ENCODE measurements at places on chromosomes 5 and 9.

DNA sequence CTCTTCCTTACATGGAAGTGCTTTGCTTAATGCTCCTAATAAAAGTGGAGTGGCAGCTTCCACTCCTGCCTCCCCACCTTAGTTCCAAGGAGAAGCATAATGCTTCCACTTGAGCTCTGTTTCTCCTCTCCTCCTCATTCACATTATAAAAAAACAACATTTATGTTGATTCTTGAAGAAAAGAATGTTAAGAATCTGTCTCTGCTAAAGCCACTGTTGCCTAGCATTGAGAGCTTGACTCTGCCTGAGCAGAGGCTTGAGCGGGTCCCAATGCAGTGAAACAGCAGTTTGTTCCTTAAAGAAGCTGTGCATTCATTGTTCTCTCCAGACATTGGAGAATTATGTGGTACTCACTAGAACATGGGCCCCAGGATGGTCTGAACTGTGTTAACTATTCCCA lies 101.5 kb upstream of the GHR start:
- no peak for DNase-seq

- DNase-seq: no peak
Observed at GRCh38 chr5:16378762-16379161, 86.8 kb downstream of the ZNF622 start.

GRCh38 chr5:141870228-141870627 lies 8.0 kb downstream of the PCDH1 start:
- DNase-seq: no peak

DNA sequence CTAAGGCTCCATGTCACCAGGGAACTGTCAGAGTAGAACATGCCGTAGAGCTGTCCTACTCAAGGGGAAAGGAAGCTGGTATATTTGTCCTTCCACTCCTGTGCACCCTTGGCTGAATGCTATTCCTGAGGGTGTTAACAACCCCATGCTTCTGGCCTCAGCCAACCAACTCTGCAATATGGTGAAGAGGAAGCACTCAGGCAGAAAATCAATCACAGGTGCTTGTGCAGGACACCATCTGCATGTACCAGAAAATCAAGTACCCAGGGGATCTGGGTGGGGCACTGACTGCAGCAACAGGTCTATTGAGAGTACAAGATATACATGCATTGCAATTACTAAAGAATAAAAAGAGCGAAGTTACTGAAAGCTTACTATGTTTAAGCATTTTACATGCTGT lies 51.4 kb upstream of the NEK6 start:
- DNase-seq: no peak

- DNase-seq: no peak
Observed at GRCh38 chr5:168477060-168477459, 9.2 kb upstream of the RARS1 start.

DNA sequence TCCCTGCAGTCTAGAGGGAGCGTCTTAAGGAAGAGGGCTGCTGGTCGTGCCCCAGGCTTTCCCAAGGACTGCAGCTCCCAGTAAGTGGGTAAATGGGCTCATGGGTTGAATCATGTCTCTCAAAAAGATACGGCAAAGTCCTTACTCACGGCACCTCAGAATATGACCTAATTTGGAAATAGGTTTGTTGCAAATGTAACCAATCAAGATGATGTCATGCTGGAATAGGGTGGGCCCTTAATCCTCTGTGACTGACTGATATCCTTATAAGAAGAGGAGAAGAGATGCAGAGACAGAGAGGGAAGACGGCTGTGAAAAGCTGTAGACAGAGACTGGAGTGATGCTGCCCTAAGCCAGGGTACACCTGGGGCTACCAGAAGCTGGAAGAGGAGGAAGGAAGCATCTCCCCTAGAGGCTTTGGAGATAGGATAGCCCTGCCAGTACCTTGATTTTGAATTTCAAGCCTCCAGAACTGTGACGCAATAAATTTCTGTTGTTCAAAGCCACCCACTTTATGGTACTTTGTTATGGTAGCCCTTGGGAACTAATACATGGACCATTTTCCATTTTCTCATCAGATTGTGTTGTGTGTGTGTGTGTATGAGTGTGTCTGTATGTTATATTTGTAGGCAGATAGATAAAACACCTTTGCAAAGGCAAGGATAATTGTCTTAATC lies 15.0 kb downstream of the GALNT10 start:
- DNase-seq: no peak

- DNase-seq: no peak
Observed at GRCh38 chr5:173625673-173626504, 9.4 kb upstream of the BOD1 start.

Measured in stimulated activated CD4-positive, alpha-beta T cell treated with anti-CD3 and anti-CD28 coated beads, TNF-alpha, amount 100 ng/mL, for 24 hours (primary cell).